ENCODE measurements at places on chromosomes 11 and 22.

GRCh38 chr11:133978794-133979193 is 22.0 kb upstream of the IGSF9B start:
- DNase-seq, result no peak

- DNase-seq, result no peak
These were observed 404.9 kb downstream of the NXPE2 start for GRCh38 chr11:115083144-115083806.

GRCh38 chr11:64224151-64224890 is 1.7 kb downstream of the TRPT1 start:
- DNase-seq, result no peak

GRCh38 chr11:44709966-44710365 is 16.8 kb upstream of the TSPAN18 start:
- DNase-seq, result no peak

DNA sequence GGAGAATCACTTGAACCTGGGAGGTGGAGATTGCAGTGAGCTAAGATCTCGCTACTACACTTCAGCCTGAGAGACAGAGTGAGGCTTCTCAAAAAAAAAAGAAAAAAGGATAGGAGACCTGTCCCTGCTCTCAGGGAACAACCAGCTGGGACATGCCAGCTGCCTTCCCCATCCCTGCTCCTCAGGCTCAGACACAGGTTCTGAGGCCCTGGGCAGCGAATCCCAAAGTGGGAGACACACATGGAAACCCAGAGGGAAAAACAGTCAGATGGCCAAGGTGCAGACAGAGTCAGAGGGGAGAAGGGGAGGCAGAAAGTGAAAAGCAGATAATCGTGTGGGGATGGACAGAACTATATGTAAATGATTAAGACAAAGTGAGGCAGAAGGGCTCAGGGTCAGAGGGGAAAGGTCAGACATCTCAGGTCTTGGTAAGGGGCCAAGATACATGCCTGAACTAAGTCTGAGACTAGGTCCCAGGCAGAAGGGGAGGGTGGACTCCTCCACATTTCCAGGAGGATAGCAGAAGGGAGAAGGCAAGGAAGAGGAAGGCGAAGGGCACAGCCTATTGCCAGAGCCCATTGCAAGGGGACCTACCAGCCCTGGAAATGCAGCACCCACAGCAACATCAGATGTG is 14.2 kb downstream of the STARD10 start:
- no peak for DNase-seq

DNA sequence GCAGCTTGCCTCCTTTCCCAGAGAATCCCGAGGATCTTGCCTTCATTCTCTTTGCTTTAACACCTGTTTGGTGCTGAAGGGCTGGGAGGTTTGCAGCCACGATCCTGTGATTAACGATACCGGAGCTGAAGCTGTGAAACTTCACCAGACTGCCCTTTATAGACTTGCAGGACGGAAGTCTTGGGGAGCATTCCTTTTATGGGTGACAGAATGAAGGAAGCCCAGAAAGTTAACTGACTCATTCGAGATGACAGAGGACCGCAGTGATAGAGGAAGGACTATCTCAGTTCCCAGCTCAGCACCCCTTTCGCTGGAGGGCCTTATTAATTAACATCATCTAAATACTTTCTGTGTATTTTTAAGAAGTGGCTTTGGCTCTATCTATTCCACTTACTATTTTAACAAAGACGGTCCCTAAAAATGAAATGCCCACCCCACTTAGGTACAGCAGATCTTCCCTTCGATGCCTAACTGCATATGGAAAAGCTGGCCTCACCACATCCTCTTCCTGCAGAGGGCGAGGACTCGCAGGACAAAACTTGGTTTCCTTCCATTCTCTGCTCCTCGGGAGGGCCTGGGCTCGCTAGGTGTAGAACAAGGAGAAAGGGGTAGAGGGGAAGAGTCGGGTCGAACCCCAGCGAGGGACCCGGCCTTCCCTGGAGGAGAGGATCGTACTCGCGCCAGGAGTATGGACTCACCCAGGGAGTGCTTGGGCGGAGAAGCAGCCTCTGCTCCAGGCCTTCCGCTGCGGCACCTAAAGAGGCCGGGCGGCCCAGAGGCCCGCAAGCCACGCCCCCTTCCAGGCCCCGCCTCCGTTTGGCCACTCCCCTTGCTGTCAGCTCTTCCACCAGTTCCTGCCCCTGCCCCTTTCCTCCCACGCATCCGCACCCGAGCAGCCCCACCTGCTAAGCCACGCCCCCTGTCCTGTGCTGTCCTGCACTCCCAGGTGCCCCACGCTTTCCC is 30.7 kb upstream of the USP47 start:
- no peak for DNase-seq

DNA sequence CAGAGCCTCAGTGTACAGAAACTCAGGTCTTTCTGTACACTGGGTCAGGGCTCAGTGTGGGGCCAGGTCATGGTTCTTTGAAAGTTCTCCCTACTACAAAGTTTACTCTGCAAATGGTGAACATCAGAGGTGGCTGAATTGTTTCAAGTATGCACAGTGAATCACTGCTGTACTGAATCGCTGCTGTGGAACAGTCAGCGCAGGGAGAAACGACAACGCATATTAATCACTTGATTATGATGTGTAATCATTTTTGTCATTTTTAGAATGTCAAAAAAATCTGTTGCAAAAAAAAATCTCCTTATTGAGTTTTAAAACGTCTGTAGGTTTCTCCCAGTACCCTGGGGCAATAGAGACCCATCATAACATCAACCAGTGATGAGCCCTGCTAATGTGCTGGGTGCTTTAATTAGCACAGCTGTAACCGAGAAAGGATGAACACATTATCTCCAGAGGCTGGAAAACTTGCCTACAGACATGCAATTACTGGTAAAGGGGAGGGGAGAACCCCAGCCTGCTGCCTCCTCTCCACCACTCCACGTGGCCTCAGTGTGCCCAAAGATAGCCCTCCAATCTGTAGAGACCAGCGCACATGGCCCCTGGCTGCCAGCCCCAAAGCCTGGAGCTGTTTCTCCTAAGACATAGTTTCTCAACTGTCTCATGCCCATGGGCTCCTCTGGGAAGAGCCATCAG is 12.8 kb downstream of the ARRB1 start:
- DNase-seq, result no peak

DNA sequence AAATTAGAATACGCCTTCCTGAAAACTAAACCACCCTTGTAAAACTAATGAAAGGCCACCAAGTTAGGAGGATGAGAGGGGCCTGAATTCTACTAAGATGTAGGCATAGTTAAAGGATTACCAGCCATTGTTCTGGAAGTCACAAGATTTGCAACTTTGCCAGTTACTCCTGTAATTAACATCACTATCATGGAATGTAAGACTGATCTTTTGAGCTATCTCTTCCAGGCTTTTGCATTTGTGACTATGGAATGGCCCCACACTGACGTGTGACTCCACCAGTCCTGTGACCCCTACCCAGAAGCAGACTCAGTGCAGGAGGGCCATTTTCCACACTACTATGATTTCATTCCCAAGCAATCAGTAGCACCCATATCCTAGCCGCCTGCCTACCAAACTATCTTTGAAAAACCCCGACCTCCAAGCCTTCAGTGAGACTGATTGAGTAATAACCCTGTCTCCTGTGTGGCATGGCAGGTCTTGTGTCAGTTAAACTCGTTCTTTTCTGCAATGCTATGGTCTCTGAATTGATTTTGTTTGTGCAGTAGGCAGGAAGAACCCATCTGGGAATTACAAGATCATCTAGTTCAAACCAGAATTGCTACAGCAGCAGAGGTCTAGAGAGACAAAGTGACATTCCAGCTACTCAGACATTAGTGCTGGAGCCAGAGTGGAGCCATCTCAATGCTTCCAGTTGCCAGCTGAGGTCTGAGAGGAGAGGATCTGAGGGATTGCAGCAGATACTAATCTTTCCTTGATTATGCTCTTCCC is 1.9 kb upstream of the CTSF start:
- no peak for DNase-seq

DNA sequence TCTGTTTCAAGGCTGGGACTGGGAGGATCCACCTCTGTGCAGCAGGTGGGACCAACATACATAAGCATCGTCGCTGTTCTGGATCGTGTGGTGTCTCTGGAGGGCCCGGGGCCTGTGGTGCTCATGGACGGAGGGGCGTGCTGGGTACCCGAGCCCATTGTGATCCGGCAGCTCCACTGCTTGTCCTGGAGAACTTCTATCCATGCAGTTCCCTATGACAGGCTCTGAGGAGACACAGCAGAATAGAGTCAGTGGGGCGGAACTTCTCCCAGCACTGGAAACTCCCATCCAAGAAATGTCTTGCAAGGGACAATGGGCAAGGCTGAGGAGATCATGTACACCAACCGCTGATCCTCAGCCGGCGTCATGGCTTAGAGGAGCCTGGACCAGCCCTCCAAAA is 11.6 kb upstream of the APOA1 start:
- DNase-seq, result no peak

DNA sequence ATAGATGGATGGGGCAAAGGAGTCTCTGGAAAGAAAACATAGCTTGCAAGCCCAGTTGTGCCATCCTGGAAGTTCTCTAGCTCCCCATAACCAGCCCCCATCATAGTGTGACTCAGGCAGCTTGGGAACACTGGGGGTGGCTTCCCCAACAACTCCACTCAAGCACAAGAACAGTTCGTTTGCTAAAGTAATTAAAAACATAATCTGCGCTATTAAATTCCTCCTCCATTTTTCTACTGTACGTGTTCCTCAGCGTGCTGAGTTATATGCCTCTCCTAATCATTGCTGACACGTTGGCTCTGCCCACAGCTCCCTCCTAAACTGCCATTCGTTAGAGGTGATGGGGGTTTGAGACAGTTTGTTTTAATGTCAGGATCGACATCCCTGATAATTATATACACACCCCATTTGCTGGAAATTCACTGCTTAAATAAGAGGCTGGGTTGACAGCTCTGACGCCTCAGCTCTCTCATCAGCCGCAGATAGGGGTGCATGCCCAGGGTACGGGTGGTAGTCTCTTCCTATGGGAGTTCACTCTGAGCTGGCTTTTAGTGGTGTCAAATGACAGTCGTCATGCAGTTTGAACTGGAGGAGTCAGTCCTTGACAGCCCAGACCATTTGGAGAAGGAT is 59.5 kb upstream of the SEZ6L start:
- no peak for DNase-seq

DNA sequence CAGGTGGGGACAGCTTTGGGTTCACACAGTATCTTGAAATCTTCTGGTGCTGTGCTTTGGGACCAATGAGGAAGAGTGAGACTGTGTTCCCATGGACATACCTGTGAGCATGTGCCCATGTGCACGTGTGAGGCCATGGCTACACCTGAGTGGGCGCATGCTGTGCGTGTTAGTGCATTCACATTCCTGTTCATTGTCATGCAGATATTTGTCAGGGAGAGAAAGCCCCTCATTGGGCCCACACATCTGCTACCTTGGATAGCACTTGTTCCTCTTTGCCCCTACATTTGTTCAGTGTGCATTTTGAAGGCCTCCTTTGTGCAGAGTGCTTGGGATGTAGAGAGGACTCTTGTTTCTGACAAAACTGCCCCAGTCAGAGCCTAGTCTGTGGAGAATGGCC is 154.3 kb upstream of the E2F8 start:
- no peak for DNase-seq

DNA sequence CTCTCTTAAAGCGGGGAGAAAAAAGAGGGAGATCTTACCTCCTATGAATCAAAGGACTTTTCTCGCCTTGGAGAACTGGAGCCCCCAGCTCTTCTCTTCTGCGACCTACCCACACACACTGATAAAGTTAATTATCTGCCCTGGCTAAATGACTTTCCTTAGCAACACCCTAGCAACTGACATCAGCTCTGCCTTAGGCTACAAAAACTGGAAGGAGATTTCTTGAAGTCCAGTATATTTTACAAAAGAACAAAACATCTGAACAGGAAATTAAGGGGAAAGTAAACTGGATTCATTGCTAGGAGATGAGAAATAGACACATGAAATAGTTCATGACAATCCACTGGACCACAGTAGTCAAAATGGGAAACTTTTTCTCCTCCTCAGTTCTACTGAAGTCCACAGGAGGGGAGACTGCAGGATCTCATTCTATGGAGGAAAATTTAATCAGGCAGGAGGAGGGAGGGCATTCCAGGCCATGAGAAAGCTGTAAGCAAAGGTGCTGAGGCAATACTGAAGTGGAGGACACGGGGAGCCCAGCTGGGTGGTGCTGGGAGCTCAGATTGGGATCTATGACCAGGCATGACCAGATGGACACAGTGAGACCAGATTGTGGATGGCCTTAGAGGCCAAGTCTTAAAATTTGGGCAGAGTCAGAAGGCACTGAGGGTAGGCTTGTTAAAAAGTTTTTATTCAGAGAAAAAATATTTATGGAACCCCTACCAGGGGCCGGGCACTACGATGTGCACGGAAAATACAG is 3.7 kb upstream of the SPON1 start:
- DNase-seq, result no peak
